NCI-H460 (cell line): ENCODE measurements at places on chromosomes 4 and X. TPM values are rescaled to one million over a fixed set of nuclear protein-coding genes. Genes with fewer than 3 reads are reported as not detected.

CXorf65 gene
- not detected in 2 replicates for total RNA-seq

TCEAL7 gene
- not detected in 2 replicates for total RNA-seq

BTK gene
- total RNA-seq: 0.05 TPM in 1 of 2 replicates, not detected in the other

POF1B gene
- total RNA-seq: 11.9 and 12.5 TPM in 2 replicates

EFHC2 gene
- not detected in 2 replicates for total RNA-seq

SPP1 gene
- 1,528 and 1,619 TPM in 2 replicates for total RNA-seq

TIGD4 gene
- 1.8 and 2.3 TPM in 2 replicates for total RNA-seq

COMMD8 gene
- total RNA-seq: 27.3 and 28.1 TPM in 2 replicates

VAMP7 gene
- 74.9 and 78.3 TPM in 2 replicates for total RNA-seq

IL13RA2 gene
- total RNA-seq: 24.2 and 24.5 TPM in 2 replicates

KLHL4 gene
- 5.2 and 5.8 TPM in 2 replicates for total RNA-seq

FAM241A gene
- total RNA-seq: 6.2 and 7.4 TPM in 2 replicates

TRAM1L1 gene
- total RNA-seq: 4.0 and 4.2 TPM in 2 replicates

ASB12 gene
- 0.07 TPM in 1 of 2 replicates, not detected in the other for total RNA-seq

HSFX3 gene
- total RNA-seq: not detected in 2 replicates

PARM1 gene
- total RNA-seq: 0.52 and 0.54 TPM in 2 replicates

ATP2B3 gene
- total RNA-seq: not detected in 2 replicates

SGMS2 gene
- total RNA-seq: 24.3 and 26.7 TPM in 2 replicates

TBX22 gene
- not detected in 2 replicates for total RNA-seq

CT45A2 gene
- not detected in 2 replicates for total RNA-seq

ALB gene
- not detected in 2 replicates for total RNA-seq

ZFYVE28 gene
- 7.1 and 10.0 TPM in 2 replicates for total RNA-seq

ALAS2 gene
- total RNA-seq: not detected in 2 replicates
